ENCODE measurements at places on chromosomes 7 and 10.

DNA sequence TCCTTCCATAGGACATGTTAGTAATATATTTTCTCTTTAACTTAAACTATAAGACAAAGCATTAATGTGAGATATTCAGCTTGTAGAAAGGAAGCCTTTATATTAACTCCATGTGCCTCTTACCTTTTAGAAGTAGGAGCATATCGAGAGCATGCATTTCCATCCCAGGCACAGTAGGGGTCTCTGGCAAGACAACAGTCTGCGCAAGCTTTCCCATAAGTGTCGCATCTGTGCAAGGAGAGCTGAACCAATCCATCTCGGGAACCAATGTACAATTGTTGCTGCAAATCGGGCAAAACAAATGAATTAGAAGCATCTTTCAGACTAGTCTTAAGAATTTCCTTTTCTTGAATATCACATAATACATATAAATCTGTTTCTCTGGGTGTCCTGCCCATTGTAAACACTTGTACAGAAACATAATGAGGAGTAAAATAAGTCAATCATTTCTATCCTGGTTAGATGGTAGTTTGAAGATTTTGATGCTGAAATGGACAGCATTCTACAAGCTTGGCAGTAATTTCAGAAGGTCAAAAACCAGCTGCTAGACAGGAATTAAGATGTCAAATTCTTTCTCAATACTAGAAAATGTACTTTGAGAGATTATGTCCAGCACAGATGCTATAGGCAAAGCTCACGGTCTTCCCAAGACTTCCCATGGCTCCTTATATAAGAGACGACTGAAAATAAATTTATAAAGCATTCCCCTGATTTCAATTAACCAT lies 171.8 kb downstream of the SEMA3D start:
- H3K27ac ChIP-seq, result no peak overlapping the region
- H3K36me3 ChIP-seq, result no peaks in the 10 kb centered on the region
- no peaks in the 10 kb centered on the region for H3K4me1 ChIP-seq
- DNase-seq, result no peak
- no peak overlapping the region for H3K4me3 ChIP-seq
- H3K27me3 ChIP-seq, result no peaks in the 10 kb centered on the region

DNA sequence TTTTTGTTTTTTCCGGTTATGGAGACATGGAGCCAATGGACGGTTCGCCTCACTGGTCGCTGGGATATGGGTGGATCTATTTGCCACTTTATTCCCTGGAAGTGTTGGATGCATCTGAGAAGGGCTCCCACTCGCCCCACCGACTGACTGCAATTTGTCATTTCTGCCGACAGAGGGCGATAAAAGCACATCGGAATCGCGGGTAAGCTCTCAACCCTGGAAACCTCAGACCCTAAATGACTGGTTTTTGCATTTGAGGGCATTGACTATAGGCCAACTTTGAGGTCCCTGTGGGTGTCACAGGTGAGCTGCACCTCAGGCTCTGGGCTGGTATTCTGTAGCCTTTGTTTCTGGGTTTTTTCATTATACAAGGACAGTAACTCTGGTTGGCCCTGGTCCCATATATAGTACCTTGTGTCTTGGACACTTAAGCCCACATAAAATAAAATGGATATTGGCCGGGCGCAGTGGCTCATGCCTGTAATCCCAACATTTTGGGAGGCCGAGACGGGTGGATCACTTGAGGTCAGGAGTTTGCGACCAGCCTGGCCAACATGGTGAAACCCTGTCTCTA lies 11.9 kb upstream of the OPALIN start:
- no peak overlapping the region for H3K27ac ChIP-seq
- H3K27me3 ChIP-seq, result no peaks in the 10 kb centered on the region
- no peaks in the 10 kb centered on the region for H3K36me3 ChIP-seq
- DNase-seq, result peak; percentile 44

GRCh38 chr10:92267343-92267742 lies 23.5 kb downstream of the CPEB3 start:
- DNase-seq, result no peak
- H3K27me3 ChIP-seq, result no peaks in the 10 kb centered on the region
- H3K4me3 ChIP-seq, result no peak overlapping the region
- no peak overlapping the region for H3K27ac ChIP-seq
- H3K4me1 ChIP-seq, result no peaks in the 10 kb centered on the region
- H3K36me3 ChIP-seq, result no peaks in the 10 kb centered on the region

- H3K36me3 ChIP-seq, result no peaks in the 10 kb centered on the region
- no peaks in the 10 kb centered on the region for H3K27me3 ChIP-seq
- no peak overlapping the region for H3K27ac ChIP-seq
- DNase-seq, result no peak
- no peak overlapping the region for H3K4me3 ChIP-seq
- H3K4me1 ChIP-seq, result no peaks in the 10 kb centered on the region
Measured at GRCh38 chr10:106214243-106214642, 950.3 kb downstream of the SORCS1 start.

GRCh38 chr10:24382596-24382978 lies 173.6 kb downstream of the KIAA1217 start:
- H3K36me3 ChIP-seq, result no peaks in the 10 kb centered on the region
- no peaks in the 10 kb centered on the region for H3K4me1 ChIP-seq
- no peaks in the 10 kb centered on the region for H3K27me3 ChIP-seq
- DNase-seq, result no peak
- no peak overlapping the region for H3K4me3 ChIP-seq

GRCh38 chr10:51302316-51302715 lies 228.0 kb downstream of the PRKG1 start:
- no peak for DNase-seq
- no peak overlapping the region for H3K27ac ChIP-seq
- H3K4me1 ChIP-seq, result no peaks in the 10 kb centered on the region
- H3K36me3 ChIP-seq, result no peaks in the 10 kb centered on the region
- no peaks in the 10 kb centered on the region for H3K27me3 ChIP-seq

- H3K4me1 ChIP-seq, result no peaks in the 10 kb centered on the region
- H3K27ac ChIP-seq, result no peak overlapping the region
- H3K27me3 ChIP-seq, result no peaks in the 10 kb centered on the region
- DNase-seq, result no peak
- no peaks in the 10 kb centered on the region for H3K36me3 ChIP-seq
Measured at GRCh38 chr7:12888717-12889116, 201.3 kb downstream of the ARL4A start.

DNA sequence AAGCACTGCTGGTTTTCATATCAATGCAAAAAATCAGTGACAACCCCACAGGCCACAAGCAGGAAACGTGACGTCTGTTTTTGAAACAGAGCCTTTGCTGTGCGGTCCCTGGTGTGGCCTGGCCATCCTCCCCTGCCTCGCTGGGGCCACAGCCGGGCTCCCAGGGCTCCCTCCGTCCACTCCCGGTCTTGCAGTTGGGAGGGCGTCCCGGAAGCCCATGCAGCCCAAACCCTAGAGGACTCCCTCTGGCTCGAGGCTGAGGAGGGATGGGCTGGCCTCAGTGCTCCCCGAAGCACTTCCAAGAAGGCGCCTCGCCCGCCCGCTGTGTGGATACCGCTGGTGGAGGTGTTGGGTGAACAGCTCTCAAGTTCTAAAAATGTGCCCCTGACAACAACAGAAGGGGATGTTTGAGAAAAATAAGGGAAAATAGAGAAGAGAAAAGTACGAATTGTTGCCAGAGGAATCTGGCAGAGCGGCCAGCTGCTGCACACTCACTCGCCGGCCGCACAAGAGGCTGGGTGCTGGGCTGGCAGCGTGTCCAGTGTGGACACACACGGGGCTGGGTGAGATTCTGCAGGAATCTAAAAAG lies 73.5 kb downstream of the ZRANB1 start:
- peak; percentile 11 for DNase-seq
- no peaks in the 10 kb centered on the region for H3K4me1 ChIP-seq
- no peaks in the 10 kb centered on the region for H3K27me3 ChIP-seq
- H3K36me3 ChIP-seq, result no peaks in the 10 kb centered on the region
- no peak overlapping the region for H3K27ac ChIP-seq
- H3K4me3 ChIP-seq, result no peak overlapping the region

DNA sequence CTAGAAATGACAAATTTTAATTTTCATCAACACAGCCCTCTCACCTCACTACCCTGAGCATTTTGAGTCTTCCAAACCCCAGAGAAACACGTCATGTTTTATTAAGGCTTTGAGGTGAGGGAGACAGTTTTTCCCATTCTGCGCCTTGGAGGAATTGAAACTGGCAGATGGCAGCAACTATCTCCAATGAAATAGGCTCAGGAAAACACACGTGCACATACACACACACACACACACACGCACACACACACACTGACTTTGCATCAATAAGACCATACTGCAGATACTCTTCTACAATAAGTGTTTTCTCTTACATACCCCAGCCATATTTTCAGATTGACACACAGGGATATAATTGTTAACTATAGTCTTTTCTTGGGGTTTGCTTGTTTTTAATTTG lies 3.2 kb upstream of the SFTPA2 start:
- peaks cover 9% of the 10 kb centered on the region for H3K27me3 ChIP-seq
- no peaks in the 10 kb centered on the region for H3K4me1 ChIP-seq
- no peak overlapping the region for H3K4me3 ChIP-seq
- H3K27ac ChIP-seq, result no peak overlapping the region
- no peaks in the 10 kb centered on the region for H3K36me3 ChIP-seq
- no peak for DNase-seq

DNA sequence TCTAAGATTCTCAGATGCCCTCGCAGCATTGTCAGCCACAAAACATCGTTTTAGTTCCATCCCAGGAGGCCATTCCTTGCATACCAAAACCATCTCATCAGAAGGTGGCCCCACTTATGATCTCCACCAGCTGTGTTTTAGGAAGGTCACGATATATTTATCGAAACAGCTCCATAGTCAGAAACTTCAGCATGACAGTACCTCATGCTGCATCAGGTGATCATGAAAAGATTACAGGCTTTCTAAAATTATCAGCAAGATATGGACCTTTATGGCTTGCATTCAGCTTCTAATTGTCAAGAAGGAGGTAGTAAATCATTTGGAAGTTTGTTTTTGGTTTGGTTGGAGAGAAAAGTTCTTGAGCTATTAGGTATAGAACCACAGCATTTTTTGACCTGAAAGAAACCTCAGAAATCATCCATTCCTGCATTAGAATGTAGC lies 20.0 kb downstream of the JAZF1 start:
- no peak overlapping the region for H3K4me3 ChIP-seq
- H3K27ac ChIP-seq, result no peak overlapping the region
- no peak for DNase-seq
- H3K27me3 ChIP-seq, result no peaks in the 10 kb centered on the region
- H3K36me3 ChIP-seq, result no peaks in the 10 kb centered on the region

GRCh38 chr7:39313974-39314373 lies 252.2 kb upstream of the YAE1 start:
- H3K4me1 ChIP-seq, result no peaks in the 10 kb centered on the region
- no peak overlapping the region for H3K27ac ChIP-seq
- H3K4me3 ChIP-seq, result no peak overlapping the region

- no peaks in the 10 kb centered on the region for H3K36me3 ChIP-seq
- H3K27me3 ChIP-seq, result peaks cover 41% of the 10 kb centered on the region
- H3K4me3 ChIP-seq, result peak overlapping the region; percentile 61
- H3K4me1 ChIP-seq, result peaks cover 35% of the 10 kb centered on the region
- H3K27ac ChIP-seq, result no peak overlapping the region
Measured at GRCh38 chr10:21494191-21495001, 31.1 kb downstream of the SKIDA1 start.

DNA sequence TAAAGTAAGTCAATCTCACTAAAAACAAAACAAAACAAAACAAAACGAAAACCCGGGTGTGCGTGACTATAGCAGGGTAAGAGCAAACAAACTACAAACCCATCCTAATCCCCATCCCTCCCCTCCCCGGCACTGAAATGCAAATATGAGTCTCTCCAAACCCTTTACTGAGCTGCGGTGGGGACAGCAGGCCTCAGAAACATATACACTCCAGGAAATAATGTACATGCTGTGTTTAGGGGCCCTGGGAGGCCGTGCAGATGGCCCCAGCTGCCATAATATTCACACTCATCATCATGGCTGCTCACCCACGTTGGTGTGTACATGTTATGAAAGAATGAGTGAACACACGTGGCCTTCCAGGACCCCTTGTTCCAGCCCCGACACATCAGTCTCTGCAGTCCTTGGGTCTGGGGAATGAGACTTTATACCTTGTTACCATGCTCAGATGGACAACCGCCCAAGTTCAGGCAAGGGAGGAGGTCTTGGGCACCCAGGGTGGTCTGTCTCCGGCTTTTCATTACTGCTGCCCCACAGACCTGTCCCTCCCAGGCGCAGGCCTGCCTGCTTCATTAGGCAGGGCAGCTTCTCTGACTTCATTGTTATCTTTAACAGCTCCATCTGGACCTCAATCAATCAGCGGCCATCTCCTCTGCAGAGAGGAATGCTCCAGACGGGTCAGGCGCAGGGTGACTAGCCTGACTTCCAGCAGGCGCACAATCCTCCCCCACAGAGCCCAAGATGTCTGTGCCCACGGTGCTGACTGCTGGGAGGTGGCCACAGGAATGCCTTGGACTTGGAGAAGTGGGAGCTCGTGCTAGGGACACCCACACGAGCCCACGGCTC lies 20.6 kb downstream of the HSPA12A start:
- no peak overlapping the region for H3K4me3 ChIP-seq
- no peak overlapping the region for H3K27ac ChIP-seq
- H3K27me3 ChIP-seq, result peaks cover 81% of the 10 kb centered on the region
- peaks cover 12% of the 10 kb centered on the region for H3K4me1 ChIP-seq

DNA sequence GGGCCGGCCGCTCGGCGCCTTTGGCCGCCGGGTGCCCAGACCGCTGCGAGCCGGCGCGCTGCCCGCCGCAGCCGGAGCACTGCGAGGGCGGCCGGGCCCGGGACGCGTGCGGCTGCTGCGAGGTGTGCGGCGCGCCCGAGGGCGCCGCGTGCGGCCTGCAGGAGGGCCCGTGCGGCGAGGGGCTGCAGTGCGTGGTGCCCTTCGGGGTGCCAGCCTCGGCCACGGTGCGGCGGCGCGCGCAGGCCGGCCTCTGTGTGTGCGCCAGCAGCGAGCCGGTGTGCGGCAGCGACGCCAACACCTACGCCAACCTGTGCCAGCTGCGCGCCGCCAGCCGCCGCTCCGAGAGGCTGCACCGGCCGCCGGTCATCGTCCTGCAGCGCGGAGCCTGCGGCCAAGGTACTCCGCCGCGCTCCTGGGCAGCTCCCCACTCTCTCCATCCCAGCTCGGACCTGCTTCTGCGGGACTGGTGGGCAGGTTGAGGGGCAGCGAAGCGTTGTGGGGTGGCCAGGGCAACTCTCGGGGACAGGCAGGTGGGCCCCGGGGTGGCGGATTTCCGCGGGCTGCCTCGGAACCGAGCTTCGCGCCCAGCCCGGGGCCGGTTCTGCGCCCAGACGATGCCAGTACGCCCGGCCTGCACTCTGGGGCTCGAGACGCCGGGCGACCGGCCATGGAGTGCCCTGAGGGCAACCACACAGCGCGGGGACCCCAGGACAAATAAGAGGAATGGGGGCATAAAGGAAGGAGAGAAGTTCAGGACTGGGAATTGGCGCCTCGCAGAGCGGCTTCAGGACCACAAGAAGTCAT lies 578 bp downstream of the HTRA1 start:
- H3K27ac ChIP-seq, result no peak overlapping the region
- peaks cover 67% of the 10 kb centered on the region for H3K27me3 ChIP-seq
- peak overlapping the region; percentile 45 for H3K4me3 ChIP-seq
- DNase-seq, result no peak

DNA sequence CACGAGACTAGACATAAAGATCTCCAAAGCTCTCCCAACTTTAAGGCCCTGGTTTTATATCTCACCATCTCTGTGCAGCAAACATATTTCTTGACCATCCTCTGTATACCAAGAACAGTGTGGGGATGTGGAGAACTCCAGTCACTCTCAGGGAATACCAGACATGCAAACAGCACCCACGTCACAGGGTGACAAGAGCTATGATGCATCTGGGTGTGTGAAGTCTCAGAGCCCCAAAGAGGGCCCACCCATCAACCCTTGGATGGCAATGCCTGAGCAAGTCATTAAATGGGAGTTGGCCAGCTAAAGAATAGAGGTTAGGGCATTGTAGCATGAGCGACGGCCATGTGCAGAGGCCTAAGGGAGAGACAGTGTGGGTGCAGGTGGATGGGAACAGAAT lies 373.5 kb upstream of the BMPER start:
- H3K4me3 ChIP-seq, result no peak overlapping the region
- H3K4me1 ChIP-seq, result no peaks in the 10 kb centered on the region
- peaks cover 6% of the 10 kb centered on the region for H3K36me3 ChIP-seq
- no peaks in the 10 kb centered on the region for H3K27me3 ChIP-seq
- DNase-seq, result no peak
- no peak overlapping the region for H3K27ac ChIP-seq

Measured in T-cell (primary cell).